Fibroblast of skin of left quadriceps (primary cell): ENCODE measurements at places on chromosomes 7 and 10.
A peak's percentile ranks its signal among the peaks of the same experiment; 100 is the strongest.

DNA sequence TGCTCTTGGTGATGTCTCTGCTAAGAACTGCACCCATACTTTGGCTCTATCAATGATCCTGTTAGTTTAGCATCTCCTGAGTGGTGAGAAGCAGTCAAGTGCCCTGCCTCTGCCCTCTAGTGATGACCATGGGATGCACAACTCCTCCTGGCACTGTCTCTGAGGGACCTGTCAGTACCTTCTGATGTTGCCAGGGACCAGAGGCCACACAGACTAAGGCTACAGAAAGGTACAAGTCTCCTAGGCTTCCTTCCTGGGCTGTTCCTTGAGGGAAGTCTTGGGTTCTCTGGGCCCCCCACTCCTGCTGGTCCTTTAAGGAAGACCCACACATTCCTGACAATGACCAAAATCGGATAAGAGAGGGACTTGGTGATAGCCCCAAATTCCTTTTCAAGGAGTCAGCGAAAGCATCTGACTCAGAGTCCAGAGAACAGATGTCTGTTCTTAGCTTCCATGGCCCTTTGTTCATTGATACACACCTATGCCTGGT lies 15.3 kb downstream of the NKX2-3 start:
- no peak for DNase-seq

DNA sequence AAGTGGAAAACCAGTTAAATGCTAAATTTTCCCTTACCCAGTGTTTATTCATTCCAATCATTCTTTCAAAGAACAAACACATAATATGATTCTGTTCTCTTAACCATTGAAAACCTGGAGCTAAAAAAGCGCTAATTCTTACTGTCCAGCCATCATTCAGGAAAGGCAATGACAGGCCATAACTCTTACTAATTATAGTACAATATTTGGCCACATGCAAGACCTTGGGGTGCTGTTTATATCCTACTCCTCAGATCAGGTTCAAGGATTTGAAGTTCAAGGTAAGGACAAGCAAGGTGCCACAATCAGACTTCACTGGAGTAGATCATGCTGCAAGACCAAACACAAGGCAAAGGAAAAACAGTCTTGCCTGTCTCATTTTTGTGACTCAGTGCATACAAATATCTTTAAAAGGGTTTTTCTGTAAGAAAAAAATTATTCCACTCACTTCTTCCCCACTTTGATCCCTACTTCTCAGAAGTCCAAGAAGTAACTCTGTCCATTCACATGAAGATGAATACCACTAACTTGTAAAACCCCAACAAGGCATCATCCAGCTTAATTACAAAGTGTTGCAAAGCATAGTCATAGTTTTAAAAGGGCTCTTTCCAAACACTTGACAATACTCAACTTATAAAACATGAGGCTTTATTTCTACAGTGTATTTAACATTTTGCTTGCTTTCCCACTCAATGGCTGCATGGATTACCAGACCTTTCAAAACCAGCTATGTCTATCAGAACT lies 153.0 kb downstream of the DOCK4 start:
- no peak for DNase-seq

DNA sequence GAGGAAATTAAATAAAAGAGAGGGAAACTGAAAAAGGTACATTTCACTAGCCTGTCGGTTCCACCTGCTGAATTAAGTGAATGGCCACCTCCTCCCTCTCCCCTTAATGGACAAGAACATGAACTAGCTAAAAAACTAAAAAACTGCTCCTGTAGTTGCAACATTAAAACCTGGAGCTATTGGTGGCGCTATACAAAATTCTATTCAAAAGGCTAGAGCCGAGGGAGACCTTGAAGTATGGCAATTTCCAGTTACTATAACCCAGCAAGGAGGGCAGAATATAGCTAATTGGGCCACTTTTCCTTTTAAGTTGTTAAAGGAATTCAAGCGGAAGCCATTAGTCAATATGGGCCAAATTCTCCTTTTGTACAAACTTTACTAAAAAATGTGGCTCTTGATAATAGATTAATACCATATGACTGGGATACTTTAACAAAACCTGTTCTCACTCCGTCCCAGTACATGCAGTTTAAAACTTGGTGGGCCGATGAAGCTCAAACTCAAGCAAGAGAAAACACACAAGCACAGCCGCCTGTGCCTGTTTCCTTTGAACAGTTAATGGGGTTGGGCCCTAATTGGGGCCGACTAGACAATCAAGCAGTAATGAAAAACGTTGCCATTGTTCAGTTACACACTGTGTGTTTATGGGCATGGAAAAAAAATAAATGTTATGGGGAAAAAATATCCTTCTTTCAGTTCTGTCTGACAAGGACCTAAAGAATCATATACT lies 6.5 kb upstream of the CHST3 start:
- DNase-seq: no peak

GRCh38 chr10:98404571-98405359 lies 10.2 kb downstream of the PYROXD2 start:
- DNase-seq: peak; percentile 46

- peak; percentile 72 for DNase-seq
Observed at GRCh38 chr10:103696411-103697145, 158.8 kb downstream of the SH3PXD2A start.

DNA sequence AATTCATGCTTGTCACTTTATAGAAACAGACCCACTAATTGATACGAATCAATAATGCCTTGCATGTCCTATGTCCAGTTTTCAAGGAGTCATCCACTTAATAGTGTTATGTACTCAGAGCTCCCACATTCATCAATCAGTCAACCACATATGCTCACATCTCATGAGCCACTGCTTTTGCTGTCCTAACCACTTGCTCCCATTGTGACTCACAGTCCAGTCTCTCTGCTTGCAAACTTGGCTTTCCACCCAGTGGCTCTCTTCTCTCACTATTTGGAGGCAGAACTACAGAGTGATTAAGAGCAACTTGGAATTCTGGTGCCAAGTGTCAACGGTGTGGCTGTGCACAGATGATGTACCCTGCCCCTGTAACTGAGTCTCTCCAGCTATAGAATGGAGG lies 166.0 kb downstream of the SNX13 start:
- DNase-seq: peak; percentile 20

DNA sequence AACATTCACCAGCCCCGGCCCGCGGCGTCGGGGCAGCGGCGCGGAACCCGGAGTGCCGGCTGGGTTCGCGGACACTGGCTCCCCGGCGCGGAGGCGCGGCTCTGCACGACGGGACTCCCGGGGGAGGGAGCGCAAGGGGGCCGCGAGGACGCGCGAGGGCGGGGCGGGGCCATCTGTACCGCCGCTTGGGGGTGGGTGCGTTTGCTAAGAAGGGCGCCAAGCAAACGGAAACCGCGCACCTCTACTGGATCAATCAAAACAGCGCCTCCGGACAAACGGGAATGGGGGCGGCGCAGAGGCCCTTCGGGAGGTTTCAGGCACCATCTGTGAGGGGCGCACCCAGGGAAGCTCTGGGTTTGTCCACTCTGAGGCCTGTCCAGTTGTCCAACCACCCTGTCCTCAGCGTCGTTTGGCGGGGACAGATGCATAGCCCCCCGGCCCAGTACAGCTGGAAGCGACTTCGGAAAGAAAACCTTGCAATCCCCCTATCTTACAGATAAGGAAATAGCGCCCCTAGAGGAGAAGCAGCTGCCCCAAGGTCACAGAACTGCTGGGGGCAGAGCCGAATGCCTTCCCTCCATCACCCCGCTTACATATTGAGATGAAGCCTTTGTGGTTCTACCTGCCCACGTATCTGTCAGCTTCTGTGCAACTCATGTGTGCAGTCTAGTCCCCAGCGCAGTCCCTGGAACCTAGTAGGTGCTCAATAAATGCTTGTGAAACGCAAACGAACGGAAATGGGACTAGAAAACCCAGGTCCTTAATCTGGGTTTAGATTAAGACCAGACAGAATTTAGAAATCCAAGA lies 10.7 kb upstream of the SLIT1 start:
- DNase-seq: no peak
